ENCODE measurements at places on chromosomes 6 and 20.

DNA sequence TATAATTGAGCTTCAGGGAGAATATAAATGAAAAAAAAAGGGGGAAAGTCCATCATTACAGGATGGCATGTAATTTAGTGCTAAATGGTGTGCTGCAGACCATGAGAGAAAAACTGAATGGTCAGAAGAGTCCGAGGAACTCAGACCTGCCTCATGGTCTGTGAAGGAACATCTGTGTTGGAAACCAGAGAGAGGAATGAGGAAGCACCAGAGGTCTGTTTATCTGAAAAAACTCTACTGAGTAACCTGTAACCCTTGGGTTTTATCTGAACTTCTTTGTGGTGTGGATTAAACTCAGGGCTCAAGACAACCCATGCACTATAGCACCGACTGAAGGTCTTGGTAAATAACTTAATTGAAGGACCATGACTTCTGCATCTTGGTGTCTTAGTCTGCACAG, 108.1 kb downstream of the RNF144B start:
- DNase-seq, result no peak

- DNase-seq, result no peak
Measured at GRCh38 chr6:10140824-10141223, 274.1 kb downstream of the TFAP2A start.

DNA sequence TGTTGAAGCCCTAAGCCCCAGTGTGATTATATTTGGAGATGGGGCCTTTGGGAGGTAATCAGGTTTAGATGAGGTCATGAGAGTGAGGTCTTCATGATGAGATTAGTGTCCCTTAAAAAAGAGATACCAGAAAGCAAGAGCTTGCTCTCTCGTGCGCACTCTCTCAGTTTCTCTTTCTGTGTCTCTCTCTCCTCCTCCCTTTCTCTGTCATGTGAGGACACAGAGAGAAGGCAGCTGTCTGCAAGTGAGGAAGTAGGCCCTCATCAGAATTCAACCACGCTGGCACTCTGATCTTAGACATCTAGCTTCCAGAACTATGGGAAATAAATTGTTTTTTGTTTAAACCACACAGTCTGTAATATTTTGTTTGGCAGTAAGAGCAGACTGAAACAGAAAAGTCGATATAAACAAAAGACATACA, 180.5 kb downstream of the IBTK start:
- DNase-seq, result no peak

DNA sequence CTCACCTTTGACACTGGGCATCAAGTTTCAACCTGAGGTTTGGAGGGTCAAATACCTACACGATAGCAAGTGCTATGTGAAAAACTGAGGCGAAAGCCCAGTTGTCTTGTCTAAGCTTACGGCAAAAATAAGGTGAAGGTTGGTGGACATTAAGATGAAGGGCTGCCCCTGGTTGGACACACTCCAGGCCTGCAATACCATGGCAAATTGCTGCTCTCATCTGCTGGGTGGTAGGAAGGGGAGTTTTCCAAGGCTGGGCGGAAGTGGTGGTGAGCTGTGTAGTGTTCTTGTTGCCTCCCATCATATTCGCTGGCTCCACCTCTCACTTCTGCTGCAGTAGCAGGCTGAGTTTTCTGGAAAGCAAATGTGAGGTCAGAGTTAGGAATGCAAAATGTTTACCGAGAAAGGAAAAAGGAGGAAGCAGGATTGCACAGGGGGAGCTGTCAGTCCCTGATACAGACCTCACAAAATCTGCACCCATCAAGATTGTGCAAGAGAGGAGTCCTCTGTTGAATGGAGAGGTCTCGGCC, 33.7 kb downstream of the SCP2D1 start:
- DNase-seq, result no peak

DNA sequence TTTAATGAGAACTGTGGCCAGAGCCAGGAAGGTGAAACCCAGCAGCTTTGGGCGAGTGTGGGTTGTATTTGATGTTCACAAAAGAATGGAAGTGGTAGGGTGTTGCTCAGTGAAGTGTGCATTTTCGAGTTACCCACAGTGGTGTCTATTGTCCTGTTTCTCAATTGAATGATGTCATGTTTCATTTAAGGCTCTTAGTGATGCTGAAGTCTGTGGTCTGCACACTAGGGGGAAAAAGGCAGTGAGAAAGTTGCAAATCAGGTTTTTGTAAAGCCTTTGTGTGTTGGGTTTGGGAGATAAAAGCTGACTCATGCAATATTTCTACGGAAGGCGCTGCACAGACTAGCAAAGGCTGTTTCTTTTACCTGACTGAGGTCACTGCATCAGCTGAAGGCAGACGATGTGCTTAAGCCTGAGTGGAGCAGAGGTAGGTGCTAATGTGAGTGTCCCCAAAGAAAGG, 121.1 kb downstream of the PLEKHG1 start:
- no peak for DNase-seq

GRCh38 chr6:131636880-131637792, at the start of gene ENPP3:
TSS of gene ENPP3 (plus strand) at chr6:131637302. CDS start at chr6:131637385, 83 bp downstream.
- DNase-seq, result no peak

GRCh38 chr20:600141-600540, 10.0 kb downstream of the TCF15 start:
- DNase-seq, result no peak

DNA sequence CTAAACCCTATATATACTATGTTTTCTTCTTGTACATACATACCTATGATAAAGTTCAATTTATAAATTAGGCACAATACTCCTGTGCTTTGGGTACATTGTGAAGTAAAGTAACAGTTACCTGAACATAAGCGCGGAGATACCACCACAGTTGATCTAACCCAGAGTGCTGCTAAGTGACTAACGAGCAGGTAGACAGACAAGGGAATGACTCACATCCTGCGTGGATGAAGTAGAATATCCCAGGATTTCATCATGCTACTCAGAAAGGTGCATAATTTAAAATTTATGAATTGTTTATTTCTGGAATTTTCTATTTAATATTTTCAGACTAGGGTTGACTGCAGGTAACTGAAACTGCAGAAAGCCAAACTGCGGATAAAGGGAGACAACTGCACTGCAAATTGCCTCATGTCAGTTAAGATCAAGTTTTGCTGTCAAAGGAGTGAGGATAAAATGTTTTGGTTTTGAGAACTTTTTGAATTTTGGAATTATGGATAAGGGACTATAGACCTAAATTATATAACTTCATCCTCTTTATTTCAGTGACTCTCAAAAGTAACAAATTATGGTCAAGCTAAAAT, 14.4 kb downstream of the MKKS start:
- no peak for DNase-seq

DNA sequence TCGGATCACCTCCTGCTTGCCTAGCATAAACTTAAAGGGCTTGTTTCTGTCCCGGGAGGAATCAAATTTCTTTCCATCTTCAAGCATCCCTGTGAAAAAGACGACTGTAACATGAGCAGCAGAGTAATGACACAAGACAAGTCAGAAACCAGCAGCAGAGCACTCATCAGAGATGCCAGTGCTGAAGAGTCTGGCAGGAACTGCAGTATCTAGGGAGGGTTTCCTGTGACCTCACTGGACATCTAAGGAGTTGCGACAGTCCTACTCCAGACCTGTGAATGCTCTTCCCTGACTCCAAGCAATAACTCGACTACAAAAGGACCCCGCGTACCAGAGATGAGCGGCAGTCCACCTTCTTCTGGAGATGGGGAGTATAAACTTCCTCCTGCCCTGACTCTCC, 17.3 kb downstream of the FKBP1A start:
- DNase-seq, result no peak

All from SIG-M5 (cell line).